ENCODE measurements at places on chromosomes 2 and 18.
A peak's percentile ranks its signal among the peaks of the same experiment; 100 is the strongest.

DNA sequence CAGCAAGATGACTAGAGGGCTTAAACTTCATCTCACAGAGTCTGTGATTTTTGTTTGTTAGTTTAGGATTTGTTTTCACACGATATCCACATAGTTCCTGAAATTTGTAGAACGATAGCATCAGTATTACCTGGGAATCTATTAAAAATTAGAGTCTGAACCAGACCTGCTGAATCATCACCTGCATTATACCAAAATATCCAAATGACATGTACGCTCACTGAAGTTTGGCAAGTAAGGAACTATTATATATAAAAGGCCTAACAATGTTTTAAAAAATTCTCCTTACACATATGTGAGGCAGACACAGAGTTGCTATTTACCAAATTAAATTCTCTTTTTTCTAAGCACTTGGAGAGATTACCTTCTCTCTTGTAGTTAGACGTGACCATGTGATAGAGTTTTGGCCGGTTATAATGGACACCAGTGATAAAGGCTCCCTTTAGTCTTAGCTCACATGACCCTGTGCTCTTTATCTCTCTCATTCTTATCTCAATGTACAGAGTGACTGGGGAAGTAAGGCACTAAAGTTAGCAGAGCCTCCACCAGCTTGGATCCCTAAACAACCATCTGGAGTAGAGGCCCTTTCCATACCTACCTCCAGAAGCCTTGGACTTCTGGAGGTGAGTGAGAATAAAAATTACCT, 363.1 kb downstream of the DSC3 start:
- DNase-seq = no peak

GRCh38 chr2:10830203-10830602, 17.6 kb upstream of the PDIA6 start:
- no peak for DNase-seq

DNA sequence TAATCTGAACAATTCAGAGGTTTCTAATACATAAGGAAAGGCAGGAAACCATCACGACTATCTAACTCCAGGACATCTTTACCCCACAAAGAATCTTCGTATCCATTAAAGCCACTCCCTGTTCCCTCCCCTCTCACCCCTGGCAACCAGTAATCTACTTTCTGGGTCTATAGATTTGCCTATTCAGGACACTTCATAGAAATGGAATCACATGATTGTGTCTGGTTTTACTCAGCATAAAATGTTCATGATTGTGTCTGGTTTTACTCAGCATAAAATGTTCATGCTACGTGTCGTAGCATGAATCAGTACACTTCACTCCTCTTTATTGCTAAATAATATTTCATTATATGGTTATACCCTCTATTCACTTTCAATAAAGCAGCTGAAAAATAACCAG, 11.6 kb downstream of the FECH start:
- no peak for DNase-seq

- DNase-seq = peak; percentile 1
These were observed 19.2 kb downstream of the E2F6 start for GRCh38 chr2:11446733-11447248.

DNA sequence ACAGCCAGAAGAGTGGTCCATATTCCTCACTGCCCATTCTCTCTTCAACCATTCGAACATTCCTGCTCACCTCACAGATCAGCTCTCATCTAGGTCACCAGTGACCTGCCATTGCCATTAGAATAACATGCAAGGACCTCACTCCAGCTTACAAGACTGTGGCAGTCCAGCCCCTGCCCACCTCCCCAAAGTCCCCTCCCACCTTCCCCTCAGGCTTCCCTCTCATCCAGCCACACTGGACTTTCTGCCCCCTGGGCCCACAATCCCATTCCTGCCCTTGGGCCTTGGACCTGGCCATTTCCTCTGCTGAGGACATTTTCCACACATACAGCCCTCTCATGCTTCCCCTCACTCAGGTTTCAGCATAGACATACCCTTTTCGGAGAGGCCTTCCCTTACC, 5.2 kb upstream of the TMEM177 start:
- DNase-seq = no peak

- DNase-seq = no peak
These were observed 24.3 kb upstream of the AFF3 start for GRCh38 chr2:100166701-100167100.

GRCh38 chr2:53744395-53745065, 23.1 kb upstream of the CHAC2 start:
- no peak for DNase-seq

GRCh38 chr2:233247744-233248143, 3.7 kb upstream of the ATG16L1 start:
- DNase-seq = no peak

DNA sequence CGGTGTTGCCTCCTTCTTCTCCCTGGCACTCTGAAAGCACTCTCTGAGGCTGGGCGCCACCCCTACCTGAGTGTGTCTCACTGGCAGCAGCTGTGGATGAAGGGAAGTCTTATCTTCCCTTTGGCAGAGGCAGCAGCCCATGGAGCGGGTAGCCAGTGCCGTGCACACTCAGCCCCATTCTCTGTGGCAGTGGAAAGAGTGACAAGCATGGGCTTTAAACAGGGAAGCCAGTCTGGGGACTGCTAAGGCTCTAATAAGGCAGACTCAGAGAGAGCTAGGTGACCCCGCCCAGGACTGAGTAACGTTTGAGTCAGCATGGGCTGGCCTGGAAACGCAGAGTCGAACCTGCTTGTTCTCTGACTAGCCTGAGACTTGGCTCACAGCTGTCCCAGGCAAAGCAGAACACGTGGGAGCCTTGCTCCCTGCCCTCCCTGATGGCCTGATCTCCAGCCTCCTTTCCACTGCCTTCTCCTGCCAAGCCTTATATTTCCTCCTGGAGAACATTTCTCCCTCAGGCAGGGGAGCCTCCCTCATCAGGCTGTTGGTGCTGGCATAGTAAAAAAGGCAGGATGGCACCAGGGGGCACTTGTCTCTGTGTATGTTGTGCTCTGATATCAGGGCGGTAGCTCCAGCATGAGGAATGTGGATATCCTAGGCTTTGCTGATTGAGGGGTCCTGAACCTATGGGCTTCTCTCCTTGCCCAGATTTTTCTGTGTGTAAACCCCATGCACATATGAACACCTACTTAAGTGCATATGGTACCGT, 93.9 kb upstream of the LGALSL start:
- no peak for DNase-seq

DNA sequence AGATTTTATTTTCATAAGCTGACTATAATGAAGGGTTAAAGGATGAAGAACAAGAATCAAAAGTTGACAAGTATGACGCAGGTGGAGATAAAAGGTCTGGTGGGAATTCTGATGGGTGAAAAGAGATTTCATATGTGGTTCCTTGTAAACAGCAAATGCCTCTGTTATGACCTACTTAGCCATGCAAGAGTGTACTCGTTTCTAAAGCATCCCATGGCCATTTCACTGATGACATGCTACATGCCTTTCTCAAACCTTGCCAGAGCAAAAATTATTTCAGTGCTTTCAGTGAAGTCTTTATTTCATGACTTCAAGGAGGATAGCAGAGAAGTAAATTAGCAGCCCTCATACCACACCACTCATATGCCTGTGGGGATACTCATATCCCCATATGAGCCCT, 71.7 kb downstream of the FEZ2 start:
- DNase-seq = no peak

GRCh38 chr18:50203801-50204604, 9.1 kb upstream of the MYO5B start:
- DNase-seq = peak; percentile 81

DNA sequence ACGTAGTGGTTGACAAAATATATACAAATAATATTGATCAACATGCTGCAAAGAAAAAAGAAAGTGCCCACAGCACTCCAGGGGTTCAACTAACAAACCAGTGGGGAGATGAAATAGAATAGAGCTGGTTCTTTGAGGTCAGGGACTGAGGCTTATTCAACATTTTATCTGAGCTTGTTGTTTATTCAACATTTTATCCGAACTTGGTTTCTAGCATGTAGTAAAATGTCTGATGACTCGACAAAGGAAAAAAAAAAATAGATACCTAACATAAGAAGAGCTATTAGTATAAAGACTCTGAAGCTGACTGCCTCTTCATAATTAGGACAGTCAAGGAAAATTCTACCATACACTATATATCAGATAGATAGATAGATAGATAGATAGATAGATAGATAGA, 440.9 kb downstream of the NRXN1 start:
- DNase-seq = no peak

DNA sequence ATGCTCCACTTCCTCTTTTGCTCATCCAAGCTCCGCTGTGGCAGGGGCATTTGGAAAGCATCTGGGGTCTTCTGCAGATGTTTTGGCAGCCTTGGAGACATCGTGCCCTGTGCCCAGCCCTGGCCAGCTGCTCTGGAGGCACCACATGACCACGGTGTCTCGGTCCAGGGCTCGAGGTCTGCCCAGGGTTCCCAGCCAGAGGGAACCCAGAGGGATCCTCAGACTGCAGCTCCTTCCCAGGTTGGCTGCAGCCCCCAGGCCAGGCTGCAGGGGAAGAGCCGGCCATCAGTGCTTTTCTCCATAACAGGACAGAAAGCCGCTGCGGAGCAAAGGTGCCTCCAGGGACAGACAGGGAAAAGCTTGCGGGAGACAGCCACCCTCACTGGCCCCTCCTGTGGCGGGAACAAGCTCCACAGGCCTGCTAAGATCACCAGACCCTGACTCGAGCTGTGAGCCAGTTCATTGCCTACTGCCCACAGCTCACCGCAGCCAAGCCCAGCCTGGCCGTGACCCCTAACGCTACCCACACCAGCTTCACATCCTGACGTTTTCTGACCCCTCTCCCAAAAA, 74.7 kb downstream of the SMAD7 start:
- no peak for DNase-seq

DNA sequence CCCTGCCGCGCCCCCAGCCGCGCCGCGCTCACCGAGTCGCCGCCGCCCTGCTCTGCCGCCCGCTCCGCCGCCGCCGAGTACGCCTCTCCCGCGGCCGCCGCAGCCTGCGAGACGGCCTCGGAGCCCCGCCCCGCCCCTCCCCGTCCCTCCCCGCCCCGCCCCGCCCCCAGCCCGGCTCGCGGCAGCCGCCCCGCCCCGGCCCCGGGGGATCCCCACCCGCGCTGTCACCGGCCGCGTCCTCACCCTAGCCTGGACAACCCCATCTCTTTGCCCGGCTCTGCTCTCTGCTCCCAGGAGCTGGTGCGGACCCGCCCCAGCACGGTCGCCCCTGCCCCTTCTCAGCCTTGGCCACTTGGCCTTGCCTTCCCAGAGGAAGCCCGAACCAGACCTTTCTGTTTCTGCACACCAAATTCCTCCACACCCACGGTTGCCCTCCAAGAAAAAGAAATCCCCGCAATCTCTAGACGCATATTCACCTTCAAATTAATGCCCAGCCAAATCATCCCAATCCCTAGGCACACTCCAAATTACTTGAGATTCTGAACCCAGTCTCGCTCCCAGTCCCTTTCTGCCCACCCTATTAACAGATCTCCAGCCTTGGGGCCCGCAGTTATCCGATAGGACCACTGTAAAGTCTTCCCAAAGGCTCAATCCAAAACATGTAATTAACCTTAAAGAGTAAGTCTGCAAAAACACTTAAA, at the start of gene CYRIA:
Gene CYRIA, minus strand, starts transcription at position 87 of the 701 bp plus-strand sequence. CDS start 77,715 bp downstream, outside the sequence.
- peak; percentile 27 for DNase-seq

- no peak for DNase-seq
These were observed 83.3 kb downstream of the SP3 start for GRCh38 chr2:173881886-173882285.

DNA sequence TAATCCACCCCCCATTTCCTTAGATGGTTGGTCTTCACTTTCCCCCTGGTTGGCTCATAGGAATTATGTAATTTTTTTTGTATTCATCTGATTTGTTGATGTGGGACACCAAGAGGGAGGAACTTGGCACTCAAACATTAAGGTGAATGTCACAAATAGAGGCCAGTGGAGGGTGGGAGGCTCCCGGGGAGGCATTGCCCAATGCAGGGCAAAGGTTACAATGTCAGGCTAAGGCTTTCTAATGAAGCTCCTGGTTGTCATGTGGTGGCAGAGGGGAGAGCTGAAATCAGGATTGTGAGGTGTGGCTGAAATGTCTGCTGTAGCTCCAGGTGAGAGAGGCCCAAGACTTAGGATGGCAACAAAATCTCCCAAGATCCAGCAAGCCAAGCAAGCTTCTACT, 42.7 kb downstream of the MPHOSPH10 start:
- no peak for DNase-seq

DNA sequence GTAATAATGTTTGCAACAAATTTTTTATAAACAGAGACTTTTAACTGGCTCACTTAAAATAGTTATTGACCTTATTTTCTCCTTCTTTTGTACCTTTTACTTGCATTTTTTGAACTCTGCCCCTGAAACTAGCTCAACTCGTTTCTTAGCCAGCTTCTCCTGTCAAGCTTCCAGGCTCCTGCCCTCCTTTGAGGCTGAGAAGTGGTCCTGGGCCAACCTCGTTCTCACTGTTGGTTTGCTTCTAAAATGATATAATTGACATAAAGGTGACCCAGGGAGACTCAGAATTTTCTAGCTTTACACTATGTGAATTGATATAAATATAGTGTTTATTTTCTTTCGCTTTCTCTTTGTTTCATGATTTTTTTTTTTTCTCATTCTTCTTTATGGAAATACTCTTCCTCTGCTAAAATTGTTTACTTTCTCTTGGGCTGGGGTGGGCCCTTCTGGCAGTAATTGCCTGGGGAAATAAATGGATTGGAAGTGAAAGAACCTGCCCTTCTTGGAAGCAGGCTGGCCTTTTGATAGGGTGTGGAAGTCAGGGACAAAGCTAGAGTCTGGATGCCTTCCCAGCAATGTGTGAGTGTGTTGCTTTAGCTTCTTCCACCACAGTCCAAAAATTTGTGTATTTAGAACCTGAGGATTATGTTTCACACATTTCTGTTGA, 30.7 kb downstream of the GPD2 start:
- no peak for DNase-seq

Measured in NCI-H1105 (cell line).